ENCODE measurements at places on chromosomes 5 and 9. TPM values are rescaled to one million over a fixed set of nuclear protein-coding genes. Genes with fewer than 3 reads are reported as not detected.

The BHMT2 gene
- total RNA-seq, result 0.45 TPM

The PIP5K1B gene
- total RNA-seq, result 9.8 TPM

The TAF11L5 gene
- not detected for total RNA-seq

The SPATA31A3 gene
- total RNA-seq, result not detected

DNA sequence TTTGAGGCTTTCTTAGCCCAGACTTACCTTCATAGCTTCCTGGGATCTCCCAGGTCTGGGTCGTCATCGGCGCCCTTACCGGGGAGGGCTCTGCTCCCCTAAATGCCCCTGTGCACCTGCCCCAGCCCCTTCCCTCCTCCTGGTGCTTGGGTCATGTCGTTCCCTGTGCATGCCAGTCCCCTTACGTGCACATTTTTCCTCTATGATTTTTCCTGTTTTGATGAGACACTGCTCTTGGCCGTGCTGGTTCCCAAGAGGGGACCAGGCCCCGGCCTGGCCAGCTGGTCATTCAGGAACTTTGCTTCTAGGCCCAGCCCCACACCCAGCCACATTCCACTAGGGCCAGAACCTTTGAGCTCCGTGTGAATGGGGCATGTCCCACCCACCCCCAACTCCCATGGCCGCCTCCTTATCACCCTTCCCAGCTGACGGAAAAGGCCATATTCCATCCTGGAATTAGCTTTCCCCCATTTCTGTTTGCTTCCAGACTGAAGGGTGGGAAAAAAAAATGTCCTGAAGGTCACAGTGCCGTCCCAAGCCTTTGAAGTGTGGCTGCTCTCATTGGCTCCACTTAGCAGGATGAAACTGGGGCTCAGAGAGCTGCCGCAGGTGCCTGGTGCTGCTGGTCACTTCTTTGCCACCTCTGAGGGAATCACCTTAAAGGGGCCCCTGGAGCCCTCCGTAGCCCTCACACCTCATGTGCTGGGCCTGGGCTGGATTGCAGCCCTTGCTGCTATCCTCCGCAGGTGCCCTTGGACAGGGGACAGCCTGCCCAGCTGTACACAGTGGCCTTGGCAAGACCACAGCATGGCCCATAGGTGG is 25.1 kb downstream of the ERGIC1 start:
- DNase-seq, result no peak
- H3K27me3 ChIP-seq, result no peaks in the 10 kb centered on the region
- H3K36me3 ChIP-seq, result peaks cover 8% of the 10 kb centered on the region
- peaks cover 35% of the 10 kb centered on the region for H3K4me1 ChIP-seq
- peak overlapping the region; percentile 82 for H3K27ac ChIP-seq
- H3K4me3 ChIP-seq, result peak overlapping the region; percentile 17

- H3K36me3 ChIP-seq, result peaks cover 13% of the 10 kb centered on the region
- no peaks in the 10 kb centered on the region for H3K4me1 ChIP-seq
- no peak overlapping the region for H3K4me3 ChIP-seq
- no peak overlapping the region for H3K27ac ChIP-seq
- H3K27me3 ChIP-seq, result no peaks in the 10 kb centered on the region
Observed at GRCh38 chr5:60870857-60871256, 26.8 kb upstream of the ELOVL7 start.

DNA sequence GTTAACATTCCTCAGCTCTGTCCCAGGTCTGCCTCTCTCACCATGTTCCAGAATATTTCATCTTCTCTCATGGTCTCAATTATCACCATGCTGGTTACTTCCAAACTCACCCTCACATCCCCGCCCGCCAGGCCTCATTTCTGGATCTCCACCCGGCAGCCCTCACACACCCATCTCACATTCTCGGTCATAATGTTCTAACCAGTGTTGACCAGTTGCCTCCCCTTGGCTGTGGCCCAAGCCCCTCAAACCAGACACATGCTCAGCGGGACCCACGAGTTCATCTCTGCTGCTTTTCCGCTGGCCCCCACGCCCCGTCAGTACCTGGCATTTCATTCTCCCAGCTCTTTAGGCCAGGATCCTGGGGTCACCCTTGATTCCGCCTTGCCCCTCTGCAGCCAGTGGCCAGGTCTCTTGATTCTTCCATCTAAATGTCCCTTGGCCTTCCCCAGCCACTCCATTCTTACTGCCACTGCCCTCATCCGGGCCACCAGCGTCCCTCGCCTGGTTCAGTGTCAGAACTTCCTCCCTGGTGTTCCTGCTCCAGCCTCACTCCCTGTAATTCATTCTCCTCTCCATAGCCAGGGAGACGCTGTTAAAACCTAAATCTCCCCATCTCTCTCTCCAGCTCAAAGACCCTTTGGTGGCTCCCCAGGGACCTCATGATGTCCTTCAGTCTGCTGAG is 141.7 kb downstream of the MVB12B start:
- H3K27me3 ChIP-seq, result peaks cover under 1% of the 10 kb centered on the region
- H3K36me3 ChIP-seq, result peaks cover 9% of the 10 kb centered on the region
- no peak for DNase-seq
- H3K4me1 ChIP-seq, result peaks cover 31% of the 10 kb centered on the region
- no peak overlapping the region for H3K4me3 ChIP-seq

DNA sequence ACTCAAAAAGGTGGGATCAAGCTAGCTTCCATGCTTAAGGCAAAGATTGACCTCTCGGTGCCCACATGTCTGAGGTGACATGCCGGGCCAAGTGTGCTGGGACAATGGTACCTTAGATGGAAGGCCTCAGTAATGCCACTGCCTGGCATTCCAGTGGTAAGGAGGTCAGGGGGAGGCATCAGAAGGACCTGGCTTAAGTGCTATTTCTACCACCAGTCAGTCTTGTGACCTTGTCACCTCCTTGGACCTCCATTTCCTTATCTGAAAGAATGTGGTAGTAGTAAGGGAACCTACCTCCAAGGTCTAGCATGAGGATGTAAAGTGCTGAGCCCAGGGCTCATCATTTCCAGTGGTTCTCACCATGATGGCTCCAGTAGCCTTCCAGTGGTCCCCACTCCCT is 8.9 kb downstream of the C5orf52 start:
- H3K4me1 ChIP-seq, result no peaks in the 10 kb centered on the region
- no peaks in the 10 kb centered on the region for H3K27me3 ChIP-seq
- no peak overlapping the region for H3K4me3 ChIP-seq
- no peak for DNase-seq
- no peak overlapping the region for H3K27ac ChIP-seq
- H3K36me3 ChIP-seq, result no peaks in the 10 kb centered on the region
